Ammon's horn (tissue), 1 donor: ENCODE measurements at places on chromosomes 1 and 21.

- DNase-seq, result no peak
Measured at GRCh38 chr1:183910845-183911244, 105.9 kb downstream of the RGL1 start.

DNA sequence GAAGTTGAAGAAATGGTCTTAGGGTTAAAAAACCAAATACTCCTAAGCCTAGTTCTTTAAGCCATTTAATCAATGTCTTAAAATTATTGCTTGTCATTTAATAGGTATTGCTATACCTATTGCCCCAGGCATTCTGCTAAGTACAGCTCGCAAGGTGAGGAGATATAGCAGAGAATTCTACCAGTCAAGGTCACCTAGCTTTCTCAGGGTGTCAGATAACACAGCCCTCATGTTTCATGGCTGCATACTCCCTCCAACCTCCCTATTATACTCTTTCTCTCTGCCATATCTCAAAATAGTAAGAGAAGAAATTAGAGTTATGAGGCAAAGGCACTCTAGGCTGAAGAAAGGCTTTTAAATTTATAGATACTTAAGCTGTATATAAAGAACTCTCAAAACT, 68.4 kb upstream of the GPR88 start:
- no peak for DNase-seq

- peak; percentile 20 for DNase-seq
Measured at GRCh38 chr1:159900086-159900680, at the start of gene CFAP45. TSS of gene CFAP45 (minus strand) at chr1:159900165. CDS start at chr1:159900098, 67 bp downstream.

GRCh38 chr1:56686169-56686568, 41.1 kb downstream of the PRKAA2 start:
- no peak for DNase-seq

GRCh38 chr1:10881046-10881445, 84.6 kb upstream of the CASZ1 start:
- DNase-seq, result no peak

DNA sequence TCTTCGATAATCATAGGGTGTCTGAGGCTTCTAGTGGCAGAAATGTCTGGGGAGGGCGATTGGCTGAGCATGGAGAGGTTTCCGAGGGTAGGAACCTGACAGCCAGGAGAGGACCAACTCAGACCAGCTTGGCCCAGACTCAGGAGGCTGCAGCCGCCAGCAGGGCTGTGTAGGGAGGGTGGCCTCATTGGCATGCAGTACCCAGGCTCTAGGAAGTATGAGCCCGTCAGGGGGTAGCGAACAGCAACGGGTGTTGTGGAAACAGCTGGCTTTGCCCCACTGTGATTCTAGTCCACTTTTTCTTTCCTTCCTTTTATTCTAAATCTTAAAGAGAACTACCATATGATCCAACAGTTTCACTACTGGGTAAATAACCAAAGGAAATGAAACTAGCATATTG, 103.3 kb downstream of the DIRAS3 start:
- DNase-seq, result peak; percentile 40

DNA sequence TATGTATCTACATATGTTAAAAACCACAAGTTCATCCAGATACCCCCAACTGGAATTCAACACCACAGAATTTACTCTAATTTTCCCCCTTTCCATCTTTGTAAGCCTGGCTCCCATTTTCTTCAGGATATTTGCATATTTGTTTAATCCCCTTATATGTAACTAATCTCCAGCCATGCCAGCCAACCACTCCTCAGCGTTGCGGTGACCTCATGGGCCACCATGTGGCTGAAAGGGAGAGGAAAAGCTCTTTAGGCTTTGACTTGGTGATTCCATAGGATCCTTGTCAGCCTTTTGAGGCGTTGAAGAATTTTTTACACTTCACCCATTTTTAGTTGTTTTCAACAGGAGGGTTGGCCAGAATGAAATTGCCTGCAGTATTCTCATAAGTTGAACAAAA, 10.0 kb downstream of the CLDN19 start:
- DNase-seq, result no peak

GRCh38 chr1:5001466-5001865, 347.1 kb downstream of the AJAP1 start:
- no peak for DNase-seq

GRCh38 chr1:246373828-246374569, 133.1 kb downstream of the SMYD3 start:
- no peak for DNase-seq

DNA sequence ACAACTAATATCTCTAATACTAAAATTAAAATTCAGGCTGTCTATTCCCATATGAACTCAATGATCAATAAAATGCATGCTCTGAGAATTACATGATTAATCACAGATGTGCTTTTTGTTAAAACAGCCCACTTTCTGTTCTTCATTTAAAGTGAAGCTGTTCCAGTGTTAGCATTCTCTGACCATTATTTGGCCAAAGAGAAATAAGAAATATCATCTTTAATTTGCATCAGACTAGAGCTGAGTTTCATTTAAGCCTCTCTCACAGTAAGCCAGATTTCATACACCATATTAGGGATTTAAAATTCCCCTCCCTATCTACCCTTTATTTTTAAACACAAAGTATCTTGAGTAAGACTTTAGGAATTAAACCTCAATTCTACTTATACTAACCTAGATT, 261.6 kb downstream of the TPR start:
- no peak for DNase-seq

- no peak for DNase-seq
Measured at GRCh38 chr1:221994274-221994698, 252.4 kb upstream of the DUSP10 start.

DNA sequence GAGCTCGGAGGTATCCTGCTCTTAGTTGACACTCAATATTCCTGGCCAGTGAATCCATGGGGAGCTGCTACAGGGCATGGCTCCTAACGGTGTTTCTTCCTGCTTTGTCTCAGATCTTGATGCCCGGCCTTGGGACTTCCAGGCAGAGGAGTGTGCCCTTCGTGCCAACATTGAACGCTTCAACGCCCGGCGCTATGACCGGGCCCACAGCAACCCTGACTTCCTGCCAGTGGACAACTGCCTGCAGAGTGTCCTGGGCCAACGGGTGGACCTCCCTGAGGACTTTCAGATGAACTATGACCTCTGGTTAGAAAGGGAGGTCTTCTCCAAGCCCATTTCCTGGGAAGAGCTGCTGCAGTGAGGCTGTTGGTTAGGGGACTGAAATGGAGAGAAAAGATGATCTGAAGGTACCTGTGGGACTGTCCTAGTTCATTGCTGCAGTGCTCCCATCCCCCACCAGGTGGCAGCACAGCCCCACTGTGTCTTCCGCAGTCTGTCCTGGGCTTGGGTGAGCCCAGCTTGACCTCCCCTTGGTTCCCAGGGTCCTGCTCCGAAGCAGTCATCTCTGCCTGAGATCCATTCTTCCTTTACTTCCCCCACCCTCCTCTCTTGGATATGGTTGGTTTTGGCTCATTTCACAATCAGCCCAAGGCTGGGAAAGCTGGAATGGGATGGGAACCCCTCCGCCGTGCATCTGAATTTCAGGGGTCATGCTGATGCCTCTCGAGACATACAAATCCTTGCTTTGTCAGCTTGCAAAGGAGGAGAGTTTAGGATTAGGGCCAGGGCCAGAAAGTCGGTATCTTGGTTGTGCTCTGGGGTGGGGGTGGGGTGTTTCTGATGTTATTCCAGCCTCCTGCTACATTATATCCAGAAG, 16.7 kb downstream of the ALX3 start:
- peak; percentile 74 for DNase-seq

- no peak for DNase-seq
Measured at GRCh38 chr1:2134266-2134620, 60.3 kb downstream of the FAAP20 start.

GRCh38 chr1:192118881-192119405, 39.3 kb upstream of the RGS18 start:
- DNase-seq, result no peak
